ENCODE measurements at places on chromosomes 2 and 18.
A peak's percentile ranks its signal among the peaks of the same experiment; 100 is the strongest.

DNA sequence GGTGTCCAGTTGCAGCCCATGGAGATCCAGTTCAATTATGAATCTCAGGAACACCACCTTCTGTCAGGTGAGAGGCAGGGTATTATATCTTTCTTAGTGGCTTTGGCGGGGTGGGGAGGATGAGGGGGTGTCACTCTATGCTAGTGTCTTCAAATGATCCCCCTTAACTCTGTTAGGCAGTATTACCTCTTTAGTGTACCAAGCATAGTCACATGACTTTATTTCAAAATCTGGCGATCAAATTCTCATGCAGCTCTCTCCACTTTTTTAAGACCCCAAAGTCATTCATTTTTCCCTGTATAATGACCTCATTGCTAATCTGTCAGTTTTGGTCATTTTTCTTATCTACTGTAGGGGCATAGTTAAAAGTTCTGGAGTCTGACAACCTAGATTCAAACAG lies 1.1 kb upstream of the ZSCAN30 start:
- DNase-seq: no peak

GRCh38 chr2:204127238-204127637 lies 190.7 kb downstream of the ICOS start:
- DNase-seq: no peak

GRCh38 chr2:127398239-127398590 lies 10.4 kb upstream of the MAP3K2 start:
- DNase-seq: peak; percentile 23

DNA sequence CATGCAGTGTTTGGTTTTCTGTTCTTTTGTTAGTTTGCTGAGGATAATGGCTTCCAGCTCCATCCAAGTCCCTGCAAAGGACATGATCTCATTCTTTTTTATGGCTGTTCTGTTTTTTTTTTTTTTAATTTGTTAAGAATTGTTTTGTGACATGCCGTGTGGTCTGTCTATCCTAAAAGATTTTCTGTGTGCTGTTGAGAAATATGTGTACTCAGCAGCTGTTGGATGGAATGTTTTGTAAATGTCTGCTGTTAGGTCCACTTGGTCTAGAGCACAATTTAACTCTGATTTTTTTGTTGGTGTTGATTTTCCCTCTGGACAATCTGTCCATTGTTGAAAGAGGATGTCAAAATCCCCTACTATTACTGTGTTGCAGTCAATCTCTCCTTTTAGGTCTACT lies 80.4 kb upstream of the WDR75 start:
- DNase-seq: no peak

DNA sequence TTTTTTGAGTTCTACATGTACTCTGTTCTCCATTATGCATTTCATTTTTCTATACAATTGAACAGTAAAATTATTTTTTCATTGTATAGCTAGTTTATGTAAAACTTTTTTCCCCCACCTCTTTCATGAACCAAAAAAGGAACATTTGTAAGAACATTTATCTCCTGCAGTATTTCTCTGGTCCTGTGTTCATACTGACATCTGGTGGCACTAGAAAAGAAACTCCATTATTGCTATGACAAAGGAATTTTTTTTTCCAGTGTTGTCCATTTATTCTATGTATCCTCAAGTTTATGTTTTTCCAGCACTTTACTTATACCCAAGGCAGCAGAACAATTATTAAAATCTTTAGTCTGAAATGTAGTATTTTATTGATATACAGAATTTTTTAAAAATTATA lies 27.4 kb upstream of the CHAC2 start:
- no peak for DNase-seq
